ENCODE measurements at places on chromosomes 16 and 17. TPM values are rescaled to one million over a fixed set of nuclear protein-coding genes. Genes with fewer than 3 reads are reported as not detected.

- DNase-seq = no peak
- no peaks in the 10 kb centered on the region for H3K36me3 ChIP-seq
- no peak overlapping the region for H3K4me3 ChIP-seq
- no peaks in the 10 kb centered on the region for H3K4me1 ChIP-seq
Measured at GRCh38 chr16:78004517-78004916, 17.8 kb upstream of the CLEC3A start.

DNA sequence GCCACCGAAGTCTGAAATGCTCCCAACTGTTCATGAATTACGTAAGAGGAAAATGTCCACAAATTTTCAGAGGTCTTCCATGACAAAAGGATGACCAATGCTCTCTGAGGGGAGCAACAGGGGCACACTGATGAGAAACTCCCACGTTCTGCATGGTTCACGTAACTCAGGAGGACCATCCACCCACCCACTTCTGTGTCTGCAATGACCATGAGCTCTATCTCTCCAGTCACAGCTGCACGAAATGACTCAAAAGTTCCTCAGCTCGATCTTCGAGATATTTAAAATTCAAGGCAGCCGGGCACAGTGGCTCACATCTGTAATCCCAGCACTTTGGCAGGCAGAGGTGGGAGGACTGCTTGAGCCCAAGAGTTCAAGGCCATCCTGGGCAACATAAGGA, 15.8 kb downstream of the WDR45B start:
- H3K36me3 ChIP-seq = peaks cover 14% of the 10 kb centered on the region
- no peak for DNase-seq
- no peak overlapping the region for H3K4me3 ChIP-seq
- peaks cover 5% of the 10 kb centered on the region for H3K4me1 ChIP-seq
- no peaks in the 10 kb centered on the region for H3K27me3 ChIP-seq

TEX2 gene
- 14.3 TPM for total RNA-seq

DNA sequence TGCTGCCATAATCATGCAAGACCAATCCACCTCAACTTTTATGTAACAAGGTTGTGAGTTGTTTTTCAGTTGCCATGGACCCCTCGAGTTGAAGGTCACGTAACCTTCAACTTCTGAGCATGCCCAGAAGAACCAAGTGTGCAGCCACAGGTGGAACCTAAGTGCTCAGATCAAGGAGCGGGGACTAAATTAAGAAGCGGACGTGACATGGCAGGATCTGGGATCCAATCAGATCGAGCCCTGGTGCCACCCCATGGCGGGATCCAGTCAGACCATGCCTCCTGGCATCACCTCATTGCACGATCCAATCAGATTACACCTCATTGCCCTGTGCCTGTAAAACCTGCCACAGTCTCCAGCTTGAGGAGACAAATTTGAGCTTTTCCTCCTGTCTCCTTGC, 204.5 kb upstream of the CDH5 start:
- H3K4me3 ChIP-seq = no peak overlapping the region
- no peak overlapping the region for H3K27ac ChIP-seq
- no peak for DNase-seq
- peaks cover 2% of the 10 kb centered on the region for H3K27me3 ChIP-seq
- H3K4me1 ChIP-seq = no peaks in the 10 kb centered on the region
- H3K36me3 ChIP-seq = no peaks in the 10 kb centered on the region

Data from activated CD4-positive, alpha-beta T cell treated with anti-CD3 and anti-CD28 coated beads, Interleukin-2, amount 10 ng/mL, durations not matched to agents 7 days and 5 days (primary cell).